ENCODE measurements at places on chromosomes 6 and 20. TPM values are rescaled to one million over a fixed set of nuclear protein-coding genes. Genes with fewer than 3 reads are reported as not detected.
A peak's percentile ranks its signal among the peaks of the same experiment; 100 is the strongest.

DNA sequence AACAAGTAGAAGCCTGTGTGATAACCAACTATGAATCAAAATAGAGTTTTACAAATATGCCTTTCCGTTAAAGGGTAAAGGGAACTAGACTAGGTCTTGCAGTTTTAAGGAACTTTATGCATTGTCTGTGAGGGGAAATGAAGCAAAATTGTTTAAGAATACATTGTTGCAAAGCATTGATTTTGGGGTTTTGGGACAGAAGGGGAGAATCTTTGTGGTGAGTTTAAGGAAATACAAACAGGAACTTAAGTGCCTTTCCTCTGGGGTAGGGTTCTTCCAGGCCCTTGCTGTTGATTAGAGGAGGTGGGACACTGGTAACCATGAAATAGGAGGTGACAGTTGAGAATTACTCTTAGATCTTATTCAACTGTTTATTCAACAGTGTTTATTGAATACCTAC lies 4.7 kb downstream of the MAPK14 start:
- no peak for DNase-seq

DNA sequence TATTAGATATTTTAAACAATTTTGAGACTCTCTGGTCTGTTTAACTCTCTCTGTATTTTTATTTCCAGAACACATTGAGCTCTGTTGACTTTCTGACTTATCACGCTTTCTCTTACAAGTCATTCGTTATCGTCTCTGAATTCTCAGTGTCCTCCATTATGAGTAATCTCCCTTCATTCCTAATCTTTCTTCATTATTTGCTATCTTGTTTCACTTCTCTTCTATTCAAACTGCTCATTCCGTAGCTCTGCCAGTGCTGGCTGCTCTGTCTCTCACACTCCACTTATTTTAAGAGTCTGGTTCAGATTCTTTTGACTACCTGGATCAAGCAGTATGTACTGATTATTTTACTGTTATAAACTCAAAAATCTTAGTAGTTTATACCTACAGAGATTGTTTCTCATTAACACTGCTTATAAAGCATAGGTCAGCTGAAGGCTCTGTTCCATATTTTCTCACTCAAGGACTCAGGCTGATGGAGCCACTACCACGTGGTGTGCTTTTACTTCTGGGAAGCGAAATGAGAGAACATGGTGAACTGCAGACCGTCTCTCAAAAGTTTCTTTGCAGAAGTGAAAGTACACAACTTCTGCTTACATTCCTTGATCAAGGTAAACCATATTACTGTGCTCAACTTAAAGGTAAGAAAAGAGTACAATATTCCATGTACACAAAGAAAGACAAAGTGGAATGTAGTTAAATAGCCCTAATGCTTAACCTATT lies 485.2 kb downstream of the GRIK2 start:
- DNase-seq = no peak

DNA sequence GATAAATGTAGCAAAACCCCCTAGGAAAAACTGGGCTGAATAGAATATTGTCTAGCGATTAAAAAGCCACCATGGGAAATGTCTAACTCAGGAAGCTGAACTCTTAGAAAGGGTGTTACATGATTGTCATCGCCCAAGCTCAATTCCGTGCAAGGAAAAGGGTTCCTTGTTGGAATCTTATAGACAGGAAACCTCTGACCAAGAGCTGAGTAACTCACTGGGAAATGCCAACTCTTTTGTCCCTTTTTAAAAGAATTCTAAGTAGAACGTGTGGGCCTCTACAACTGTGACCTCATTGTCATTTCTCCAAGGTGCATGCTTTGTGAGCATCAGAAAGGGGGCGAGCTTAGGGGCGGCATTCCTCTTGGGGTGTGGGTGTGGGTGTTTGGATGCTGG lies 88.1 kb downstream of the SYNJ2 start:
- no peak for DNase-seq

GRCh38 chr20:35698298-35699126 lies 640 bp downstream of the NFS1 start:
- no peak for DNase-seq

DNA sequence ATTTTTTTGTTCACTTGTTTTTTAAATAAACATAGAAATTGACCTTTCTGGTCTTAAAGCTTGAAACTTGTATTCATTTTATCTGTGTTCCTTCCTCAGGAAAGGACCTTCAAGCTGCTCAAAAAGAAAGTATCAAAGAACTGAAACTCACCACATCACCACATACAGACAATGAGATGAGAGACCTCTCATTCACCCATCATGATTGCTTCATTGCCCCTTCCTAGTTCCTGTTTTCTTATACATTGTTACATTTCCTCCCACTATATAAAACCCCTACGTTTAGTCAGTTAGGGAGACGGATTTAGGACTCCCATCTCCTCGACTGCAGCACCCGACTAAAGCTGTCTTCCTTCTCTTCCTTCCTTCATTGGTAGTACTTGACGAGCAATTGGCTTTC lies 180.5 kb upstream of the OPRM1 start:
- DNase-seq = no peak

GRCh38 chr6:140068801-140069200 lies 694.4 kb upstream of the CITED2 start:
- no peak for DNase-seq

GRCh38 chr6:147604373-147604772 lies 95.9 kb downstream of the SAMD5 start:
- DNase-seq = no peak

DNA sequence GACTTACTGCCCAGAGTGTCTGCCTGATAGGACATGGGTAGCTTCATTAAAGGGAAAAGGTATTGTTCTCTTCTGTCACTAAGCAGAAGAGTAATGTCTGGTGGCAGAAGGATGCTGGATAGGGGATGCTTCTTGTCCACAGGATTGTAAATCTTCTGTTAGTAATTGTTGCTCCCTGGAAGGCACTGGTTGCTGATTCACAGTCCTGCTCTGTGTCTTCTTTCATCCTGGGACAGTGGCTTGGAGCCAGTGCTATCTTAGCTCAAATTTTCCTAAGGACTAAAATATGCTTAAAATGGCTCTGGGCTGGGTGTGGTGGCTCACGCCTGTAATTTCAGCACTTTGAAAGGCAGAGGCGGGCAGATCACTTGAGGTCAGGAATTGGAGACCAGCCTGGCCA lies 48.0 kb downstream of the SYTL3 start:
- DNase-seq = no peak

GRCh38 chr20:52913650-52914387 lies 58.3 kb upstream of the TSHZ2 start:
- no peak for DNase-seq

DNA sequence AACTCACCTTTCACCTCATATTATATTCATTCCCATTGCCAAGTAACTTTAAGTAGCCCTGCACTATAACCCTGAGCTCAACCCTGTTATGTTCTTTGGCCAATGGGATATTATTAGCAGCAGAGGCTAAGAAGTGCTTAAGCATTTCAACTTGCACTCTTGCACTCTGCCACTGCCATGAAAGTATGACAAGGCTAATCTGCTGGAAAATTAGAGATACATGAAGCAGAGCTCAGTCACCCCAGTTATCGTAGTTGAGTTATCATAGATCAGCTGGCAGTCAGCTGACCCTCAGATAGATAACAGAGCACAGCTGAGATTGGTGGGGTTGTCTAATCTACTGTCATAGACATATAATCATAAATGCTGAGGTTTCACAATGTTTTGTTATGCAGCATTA lies 209.4 kb upstream of the RUNX2 start:
- no peak for DNase-seq

DNA sequence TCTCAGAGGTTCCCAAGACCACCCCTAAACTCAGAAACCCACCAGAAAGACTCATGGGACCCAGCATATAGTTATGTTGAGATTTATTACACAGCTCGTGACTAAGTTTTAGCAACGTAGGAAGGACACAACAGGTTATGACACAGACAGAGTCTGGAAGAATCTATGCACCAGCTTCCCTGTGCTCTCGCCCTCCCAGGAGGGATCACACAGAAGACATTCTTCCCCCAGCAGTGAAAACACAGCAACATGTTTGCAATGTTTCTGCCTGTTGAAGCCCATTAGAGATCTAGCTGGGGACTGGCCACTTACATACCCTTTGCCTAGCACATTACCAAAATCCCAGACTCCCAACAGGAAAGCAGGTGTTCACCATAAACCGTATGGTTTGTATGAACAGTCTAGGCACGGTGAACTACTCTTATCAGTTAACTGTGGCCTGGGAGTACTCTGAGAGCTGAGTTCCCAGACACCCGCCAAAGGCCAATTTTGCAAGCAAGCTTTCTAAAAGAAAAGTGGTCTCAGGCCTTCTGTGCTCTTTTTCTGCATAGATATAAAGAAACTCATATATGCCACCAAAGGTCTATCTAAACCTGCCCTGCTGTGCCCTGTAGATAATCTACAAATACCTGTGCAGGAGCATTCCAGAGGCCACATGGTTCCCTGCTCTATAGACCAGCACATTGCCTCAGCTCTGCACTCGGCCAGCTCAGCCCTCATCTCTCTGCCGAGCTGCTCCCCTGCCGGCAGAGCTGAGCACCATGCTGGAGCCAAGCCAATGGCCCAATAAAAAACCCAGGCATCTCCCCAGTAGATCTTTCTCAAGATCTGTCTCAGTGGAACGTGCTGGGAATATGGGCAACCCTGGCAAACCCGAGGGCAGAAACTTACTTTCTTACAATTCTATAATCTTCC lies 69.6 kb upstream of the SMIM28 start:
- DNase-seq = peak; percentile 48

DNA sequence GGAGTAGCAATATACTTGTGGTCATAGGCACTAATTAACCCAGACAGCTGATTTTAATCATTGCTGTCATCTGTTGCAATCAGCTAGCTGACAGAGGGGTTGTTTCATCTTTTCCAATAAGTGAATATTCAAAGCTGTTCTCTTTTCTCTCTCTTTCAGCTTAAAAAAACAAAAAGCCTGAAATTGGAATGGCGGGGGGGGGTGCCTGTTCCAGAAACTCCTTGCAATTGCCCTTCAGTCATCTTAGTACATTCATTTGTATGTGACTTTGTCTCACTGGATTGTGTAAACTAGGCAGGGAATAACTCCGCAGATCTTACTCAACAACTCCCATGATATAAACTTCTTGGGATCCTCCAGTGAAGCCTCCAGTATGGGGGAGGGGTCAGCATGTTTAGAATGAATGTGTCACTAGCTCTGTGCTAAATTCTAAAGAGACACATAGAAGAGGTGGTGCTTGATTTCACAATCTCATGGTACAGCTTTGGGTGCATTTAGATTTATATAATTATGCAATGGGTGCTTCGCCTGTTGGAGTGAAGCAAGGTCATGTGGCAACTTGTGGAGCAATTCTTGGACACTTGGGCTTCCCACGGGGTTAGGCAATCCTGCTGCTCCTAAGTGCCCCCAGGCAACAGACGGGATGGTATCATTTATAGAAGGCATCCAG lies 40.1 kb downstream of the SLC24A3 start:
- no peak for DNase-seq

DNA sequence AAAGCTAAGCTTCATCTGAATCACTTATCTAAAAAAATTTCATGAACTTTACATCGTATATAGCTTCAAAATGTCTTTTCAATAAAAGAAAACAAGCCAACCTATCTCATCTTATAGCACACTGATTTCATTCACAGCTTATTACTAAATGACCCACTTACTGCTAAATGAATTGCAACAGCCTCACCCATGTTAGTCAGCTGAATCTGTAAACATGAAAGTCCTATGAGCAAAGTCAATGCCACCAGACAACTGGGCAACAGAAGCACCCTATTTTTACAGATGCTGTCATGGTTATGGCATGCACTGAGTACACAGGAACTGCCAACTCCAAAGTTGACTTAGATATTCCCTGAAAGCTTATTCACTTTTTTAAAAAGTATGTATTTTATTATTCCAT lies 41.2 kb upstream of the DST start:
- DNase-seq = no peak

DNA sequence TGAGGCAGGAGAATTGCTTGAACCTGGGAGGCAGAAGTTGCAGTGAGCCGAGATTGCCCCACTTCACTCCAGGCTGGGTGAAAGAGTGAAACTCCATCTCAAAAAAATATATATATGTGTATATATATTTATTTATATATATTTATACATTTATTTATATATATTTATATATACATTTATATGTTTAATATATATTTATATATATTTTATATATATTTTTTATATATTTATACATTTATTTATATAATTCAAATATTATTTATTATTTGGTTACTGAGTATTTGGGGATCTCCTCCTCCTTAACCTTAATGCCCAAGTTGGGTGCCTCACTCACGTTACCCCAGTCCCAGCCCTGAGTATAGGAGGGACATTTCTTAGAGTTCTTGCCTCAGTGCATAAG lies 2.7 kb downstream of the FAM50B start:
- DNase-seq = no peak

- DNase-seq = no peak
Measured at GRCh38 chr6:155959898-155960495, 504.4 kb upstream of the NOX3 start.

DNA sequence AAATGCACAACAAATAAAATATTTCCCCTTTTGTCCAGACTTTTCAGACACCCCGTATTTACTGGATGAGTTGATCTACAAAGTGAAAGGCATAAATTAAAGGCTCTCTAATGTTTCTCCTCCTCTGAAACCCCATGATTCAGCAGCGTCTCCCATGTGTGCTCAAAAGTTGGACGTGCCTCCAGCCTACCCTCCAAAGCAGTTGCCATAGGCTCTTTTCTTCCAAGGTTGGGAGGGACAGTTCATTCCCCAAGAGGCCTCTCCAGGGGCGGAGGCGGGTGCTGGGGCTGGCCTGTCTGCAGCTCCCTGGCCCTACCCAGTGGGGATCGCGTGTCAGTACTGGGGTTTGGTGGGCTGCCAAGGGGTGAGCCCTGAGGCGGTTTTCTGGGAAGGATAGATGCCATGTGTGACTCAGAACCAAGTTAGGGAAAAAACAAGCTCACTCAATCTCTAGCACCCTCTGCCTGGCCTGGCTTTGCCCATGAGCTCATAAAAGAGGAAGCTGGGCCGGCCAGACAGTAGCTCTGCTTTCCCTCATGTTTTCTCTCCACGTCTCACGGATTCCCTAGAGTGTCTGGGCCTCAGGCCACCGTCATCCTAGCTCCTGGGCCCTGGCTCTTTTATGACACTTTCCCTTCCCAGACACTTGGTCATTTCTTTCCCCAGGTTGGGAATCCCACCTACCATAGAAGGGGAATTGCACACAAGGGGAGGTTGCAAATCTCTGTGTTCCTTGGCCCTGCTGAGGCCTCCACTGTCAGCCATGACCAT lies 8.0 kb upstream of the IER3 start:
- peak; percentile 72 for DNase-seq

GRM4 gene
- total RNA-seq = 1.9 TPM

LINC00237 gene
- total RNA-seq = not detected

CST2 gene
- 0.28 TPM for total RNA-seq

SLC35F1 gene
- 0.28 TPM for total RNA-seq

DYNLT1 gene
- 51.3 TPM for total RNA-seq

ESR1 gene
- total RNA-seq = 0.43 TPM

THBS2 gene
- total RNA-seq = 39.4 TPM

JPH2 gene
- 0.29 TPM for total RNA-seq

IMPG1 gene
- total RNA-seq = 0.44 TPM

LAMP5 gene
- total RNA-seq = 0.46 TPM
